NCI-H2029 (cell line): ENCODE measurements at places on chromosomes 13 and 19.

- no peak for DNase-seq
Observed at GRCh38 chr19:30817965-30818567, 445.9 kb downstream of the ZNF536 start.

DNA sequence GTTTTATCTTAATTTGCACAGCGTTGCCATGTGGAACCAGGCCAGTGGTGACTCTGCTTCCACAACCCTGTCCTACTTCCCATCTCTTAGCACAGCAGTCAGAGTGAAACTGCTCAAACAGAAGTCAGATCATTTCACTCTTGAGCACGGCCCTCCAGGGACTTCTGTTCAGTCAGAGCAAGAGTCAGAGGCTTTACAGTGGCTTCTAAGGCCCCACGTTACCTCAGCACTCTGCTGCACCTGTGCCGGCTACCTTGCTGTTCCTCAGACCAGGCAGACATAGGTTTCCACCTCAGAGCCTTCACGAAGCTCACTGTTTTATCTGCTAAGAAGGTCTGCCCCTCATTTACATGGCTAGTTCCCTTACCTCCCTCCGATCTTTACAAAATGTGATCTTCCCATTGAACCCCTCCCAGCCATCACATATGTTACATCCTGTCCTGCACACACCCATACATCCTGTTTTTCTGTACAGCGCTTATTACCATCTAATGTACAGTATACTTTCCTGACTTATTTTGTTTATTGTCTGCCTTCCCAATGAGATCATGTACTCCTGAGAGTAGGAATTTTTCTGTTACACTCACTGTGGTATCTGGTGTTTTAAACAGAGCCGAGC, 41.6 kb downstream of the TM9SF2 start:
- no peak for DNase-seq

- DNase-seq = peak; percentile 21
Observed at GRCh38 chr13:45289936-45290563, 50.9 kb downstream of the TPT1 start.

DNA sequence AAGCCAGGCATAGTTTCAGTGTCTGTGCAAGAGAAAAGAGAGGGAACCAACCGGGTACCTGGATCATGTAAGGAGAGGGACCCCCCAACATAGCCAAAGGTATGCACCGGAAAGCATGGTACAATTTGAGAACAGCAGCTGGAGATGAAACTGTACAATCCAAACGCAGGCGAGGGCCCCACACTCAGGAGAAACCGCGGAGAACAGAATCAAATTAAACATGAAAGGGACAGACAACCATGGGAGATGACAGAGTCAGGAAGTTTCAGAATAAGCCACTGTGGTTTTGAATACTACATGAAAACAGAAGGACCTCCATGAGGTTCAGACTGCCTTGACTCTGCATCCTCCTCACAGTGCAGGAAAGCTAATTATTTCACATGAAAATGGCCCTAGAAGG, 62.9 kb upstream of the SPATA13 start:
- no peak for DNase-seq

DNA sequence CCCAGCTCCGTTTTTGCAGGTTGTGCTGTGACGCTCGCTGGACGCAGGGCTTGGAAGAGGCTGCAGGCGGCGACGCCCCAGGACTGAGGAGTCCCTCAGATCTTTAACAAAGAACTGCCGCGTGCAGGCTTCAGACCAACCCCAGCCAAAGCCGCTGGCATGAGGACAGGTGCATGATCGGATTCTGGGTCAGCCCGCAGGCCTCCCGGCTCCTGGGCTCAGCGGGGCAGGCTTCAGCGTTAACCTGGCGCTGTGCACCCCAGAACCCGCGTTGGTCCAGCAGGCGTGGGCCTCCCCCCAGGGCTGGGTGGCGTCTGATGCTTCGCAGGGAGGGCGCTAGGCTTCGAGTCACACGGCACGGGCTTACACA, 920 bp upstream of the TIMM13 start:
- DNase-seq = peak; percentile 37

- DNase-seq = no peak
Observed at GRCh38 chr13:59745392-59745788, 418.3 kb downstream of the DIAPH3 start.

GRCh38 chr19:45408121-45408520, 1.7 kb downstream of the POLR1G start:
- no peak for DNase-seq
